ENCODE measurements at places on chromosomes 3 and 15. TPM values are rescaled to one million over a fixed set of nuclear protein-coding genes. Genes with fewer than 3 reads are reported as not detected.
A peak's percentile ranks its signal among the peaks of the same experiment; 100 is the strongest.

GRCh38 chr3:63972987-63973386 is 50.3 kb downstream of the PSMD6 start:
- DNase-seq = no peak

GRCh38 chr15:90268415-90268814 is 2.9 kb downstream of the NGRN start:
- DNase-seq = no peak

DNA sequence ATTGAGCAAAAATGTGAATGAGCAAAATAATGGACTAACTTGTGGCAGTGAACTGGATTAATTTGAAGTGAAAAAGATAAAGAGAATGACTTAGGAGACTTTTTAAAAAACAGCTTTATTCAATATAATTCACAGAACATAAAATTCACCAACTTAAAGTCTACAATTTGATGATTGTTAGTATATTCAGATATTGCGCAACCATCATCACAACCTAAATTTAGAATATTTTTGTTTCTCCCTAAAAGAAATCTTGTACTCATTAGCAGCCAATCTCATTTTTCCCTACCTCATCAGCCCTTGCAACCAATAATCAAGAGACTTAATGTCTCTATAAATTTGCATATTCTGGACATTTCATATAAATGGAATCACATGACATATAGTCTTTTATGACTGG is 496.5 kb downstream of the IGSF11 start:
- DNase-seq = no peak

- no peak for DNase-seq
Measured at GRCh38 chr15:96583671-96584070, 253.2 kb downstream of the NR2F2 start.

- no peak for DNase-seq
Measured at GRCh38 chr3:148727231-148727630, 29.5 kb downstream of the AGTR1 start.

DNA sequence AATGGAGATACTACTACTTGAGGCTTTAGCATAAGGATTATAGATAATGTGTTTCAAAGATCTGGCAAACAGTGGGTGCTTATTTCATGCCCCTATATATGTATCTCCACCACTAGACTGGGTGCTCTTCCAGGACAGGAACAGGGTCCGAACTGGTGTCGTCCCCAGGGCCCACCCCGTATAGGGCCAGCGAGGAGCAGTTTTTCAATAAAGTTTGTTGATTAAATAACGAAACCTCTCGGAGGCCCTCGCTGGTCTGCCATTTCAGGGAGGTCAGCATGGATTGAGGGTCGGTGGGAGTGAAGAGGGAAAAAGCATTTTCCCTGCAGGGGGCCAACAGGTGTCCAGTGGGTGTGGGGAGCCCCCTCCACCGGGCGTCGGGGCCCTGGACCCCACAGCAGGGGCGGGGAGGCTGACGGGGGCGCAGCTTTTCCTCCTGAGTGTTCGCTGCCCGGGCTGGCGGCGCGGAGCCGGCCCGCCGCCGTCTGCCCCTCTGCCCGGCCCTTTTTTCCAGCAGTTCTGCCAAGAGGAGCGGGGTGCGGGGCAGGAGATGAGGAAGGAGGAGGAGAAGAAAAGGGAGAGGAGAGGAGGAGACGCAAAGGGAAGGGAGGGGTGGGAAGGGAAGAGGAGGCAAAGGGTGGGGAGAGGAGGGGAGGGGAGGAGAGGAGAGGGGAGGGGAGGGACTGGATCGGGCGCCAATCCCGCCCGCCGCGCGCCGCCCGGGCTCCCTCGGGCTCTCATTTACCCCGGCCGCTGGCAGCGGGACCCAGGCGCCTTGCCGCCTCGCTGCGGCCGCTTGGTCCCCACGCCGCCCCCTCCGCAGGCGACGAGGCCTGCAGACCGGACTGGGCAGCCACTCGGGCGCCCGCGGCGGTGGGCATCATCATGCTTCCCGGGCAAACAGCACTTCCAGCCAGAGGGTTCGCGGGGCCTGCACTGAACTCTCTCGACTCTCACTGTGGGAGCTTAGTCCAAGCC is 66.3 kb downstream of the ISG20 start:
- DNase-seq = peak; percentile 34

- DNase-seq = no peak
Measured at GRCh38 chr3:147130461-147130860, 275.9 kb downstream of the ZIC4 start.

DNA sequence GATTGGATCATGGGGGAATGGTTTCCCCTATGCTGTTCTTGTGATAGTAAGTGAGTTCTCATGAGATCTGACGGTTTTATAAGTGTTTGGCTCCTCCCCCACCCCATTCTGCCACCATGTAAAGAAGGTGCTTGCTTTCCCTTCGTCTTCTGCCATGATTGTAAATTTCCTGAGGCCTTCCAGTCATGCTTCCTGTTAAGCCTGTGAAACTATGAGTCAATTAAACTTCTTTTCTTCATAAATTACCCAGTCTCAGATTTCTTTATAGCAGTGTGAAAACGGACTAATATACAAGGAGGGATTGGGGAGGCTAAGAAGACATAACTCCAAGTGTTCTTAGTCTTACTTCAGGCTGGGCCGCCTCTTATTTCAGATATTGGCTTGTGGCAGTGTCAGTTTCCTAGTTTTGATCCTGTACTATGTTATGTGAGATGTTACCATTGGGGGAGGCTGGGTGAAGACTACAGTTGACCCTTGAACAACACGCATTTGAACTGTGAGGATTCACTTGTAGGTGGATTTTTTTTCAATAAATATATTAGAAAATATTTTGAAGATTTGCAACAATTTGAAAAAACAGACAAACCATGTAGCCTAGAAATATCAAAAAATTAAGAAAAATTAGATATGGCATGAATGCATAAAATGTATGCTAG is 44.9 kb downstream of the NMD3 start:
- DNase-seq = no peak

DNA sequence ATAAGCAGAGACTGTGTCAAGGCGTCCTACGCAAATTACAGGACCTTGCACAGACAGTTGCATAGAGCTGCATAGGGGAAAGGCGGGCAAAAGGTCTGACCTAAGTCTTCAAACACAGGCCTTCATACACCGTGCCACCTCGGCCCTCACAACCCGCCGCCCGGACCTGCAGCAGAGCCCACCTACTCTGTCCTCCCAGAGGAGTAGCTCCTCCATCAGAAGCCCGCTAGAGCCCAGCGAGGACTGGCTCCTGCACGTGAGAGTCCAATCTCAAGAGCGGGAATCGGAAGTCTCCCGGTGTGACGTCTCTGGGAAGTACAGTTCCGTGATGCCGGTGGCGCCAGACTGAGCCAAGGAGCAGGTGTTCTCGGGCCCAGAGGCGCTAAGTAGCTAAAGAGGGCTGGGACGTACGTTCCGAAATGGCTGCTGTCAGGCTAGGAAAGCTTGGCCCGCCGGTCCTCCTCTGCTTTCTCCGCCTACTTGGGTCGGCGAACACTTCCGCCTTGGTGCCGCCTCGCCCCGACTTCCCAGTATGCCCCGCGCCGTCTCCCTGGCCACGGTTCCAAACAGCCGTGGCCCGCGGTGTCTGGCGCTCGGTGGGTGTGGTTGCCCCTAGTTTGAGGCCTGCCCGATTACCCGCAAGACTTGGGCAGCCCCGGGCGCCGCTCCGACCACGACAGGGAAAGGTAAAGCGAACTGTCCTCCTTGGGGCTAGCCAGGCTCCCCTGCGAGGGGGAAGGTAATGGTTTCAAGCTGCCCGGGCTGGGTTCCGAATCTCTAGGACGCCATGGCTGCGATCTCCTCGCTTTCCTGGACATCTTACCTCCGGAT is at the start of the genes ASTE1 and NEK11:
ASTE1 (minus strand) TSS at position 505 of the 831 bp plus-strand sequence. CDS start 1,519 bp downstream, outside the sequence.
NEK11 (plus strand) TSS at position 557 of the 831 bp plus-strand sequence. CDS start 2,832 bp downstream, outside the sequence.
- DNase-seq = peak; percentile 77

GRCh38 chr15:74062236-74062635 is 20.1 kb downstream of the GOLGA6A start:
- no peak for DNase-seq

GRCh38 chr3:37537914-37538691 is 323.6 kb upstream of the CTDSPL start:
- peak; percentile 28 for DNase-seq

DNA sequence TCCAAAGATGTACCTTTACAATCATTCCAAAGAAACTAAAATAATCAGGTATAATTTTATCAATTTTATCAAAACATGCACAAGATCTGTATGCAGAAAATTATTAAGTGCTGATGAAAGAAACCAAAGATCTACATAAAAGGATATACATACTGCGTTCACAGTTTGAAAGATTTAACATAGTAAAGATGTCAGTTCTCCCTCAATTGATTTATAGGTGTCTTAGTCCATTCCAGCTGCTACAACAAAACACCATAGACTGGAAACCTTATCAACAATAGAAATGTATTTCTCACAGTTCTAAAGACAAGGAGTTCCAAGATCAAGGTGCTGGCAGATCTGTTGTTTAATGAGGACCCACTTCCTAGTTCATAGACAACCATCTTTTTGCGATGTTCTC is 189.0 kb upstream of the CCDC54 start:
- DNase-seq = no peak

DNA sequence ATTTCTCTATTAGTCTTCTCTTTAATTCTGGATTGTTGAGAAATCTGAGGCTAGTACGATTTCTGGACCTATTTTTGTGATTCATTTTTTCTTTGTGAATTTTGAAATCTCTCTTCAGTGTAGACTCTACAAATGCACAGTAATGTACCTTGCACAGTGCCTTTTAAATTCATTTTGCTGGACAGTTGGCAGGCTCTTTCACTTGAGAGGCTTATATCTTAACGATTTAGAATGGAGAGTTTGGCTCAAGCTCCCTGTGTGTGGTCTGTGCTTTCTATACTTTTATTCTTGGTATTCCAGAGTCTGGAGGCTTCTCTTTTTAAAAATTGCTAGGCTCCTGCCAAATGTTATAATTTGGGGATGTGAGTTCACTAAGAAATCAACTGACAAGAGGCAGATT is 8.8 kb downstream of the CRYBG3 start:
- no peak for DNase-seq

- no peak for DNase-seq
Measured at GRCh38 chr3:154151969-154152368, 30.8 kb downstream of the ARHGEF26 start.

GRCh38 chr3:195546130-195546560 is 3.0 kb upstream of the PPP1R2 start:
- DNase-seq = no peak

GRCh38 chr3:164352991-164353390 is 725.3 kb downstream of the SI start:
- DNase-seq = no peak

DNA sequence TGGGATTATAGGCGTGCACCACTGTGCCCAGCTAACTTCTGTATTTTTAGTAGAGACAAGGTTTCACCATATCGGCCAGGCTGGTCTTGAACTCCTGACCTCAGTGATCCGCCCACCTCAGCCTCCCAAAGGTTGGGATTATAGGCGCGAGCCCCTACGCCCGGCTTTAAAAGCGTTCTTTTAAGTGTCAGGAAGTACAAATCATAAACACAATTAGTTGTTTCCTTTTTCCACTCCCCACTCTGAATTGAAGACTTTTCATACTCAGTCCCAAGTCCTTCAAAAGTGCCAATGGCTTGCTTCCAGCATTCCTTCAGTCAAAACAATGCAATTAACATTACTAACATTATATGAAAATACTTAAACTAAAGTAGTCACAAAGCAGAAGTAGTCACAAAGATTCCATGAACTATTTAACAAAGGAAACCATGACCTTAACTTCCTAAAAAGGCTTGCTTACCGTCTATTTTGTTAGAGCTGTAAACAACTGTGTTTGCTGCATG is 8.1 kb downstream of the WDR82 start:
- no peak for DNase-seq

DNA sequence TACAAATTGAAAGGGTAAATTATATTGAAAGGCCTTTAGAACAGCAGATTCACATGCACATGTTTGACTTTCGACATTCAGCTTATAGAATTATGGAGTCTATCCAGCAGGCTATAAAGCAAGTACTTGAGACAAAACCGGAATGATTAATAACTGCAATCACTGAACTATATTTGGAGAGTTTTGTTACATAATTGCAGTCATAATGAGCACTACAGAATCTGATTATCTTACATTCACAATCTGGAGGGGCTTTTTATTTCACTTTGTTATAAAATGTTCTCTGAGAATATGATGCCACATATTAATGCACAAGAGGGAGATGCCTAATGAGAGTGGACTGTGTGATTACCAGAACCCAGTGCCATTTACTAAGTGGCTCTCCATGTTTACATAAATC is 64.3 kb downstream of the NSUN3 start:
- DNase-seq = no peak

GRCh38 chr3:13332740-13333139 is 87.4 kb downstream of the NUP210 start:
- DNase-seq = no peak

- DNase-seq = no peak
Measured at GRCh38 chr15:25795712-25796111, 67.4 kb downstream of the ATP10A start.

DNA sequence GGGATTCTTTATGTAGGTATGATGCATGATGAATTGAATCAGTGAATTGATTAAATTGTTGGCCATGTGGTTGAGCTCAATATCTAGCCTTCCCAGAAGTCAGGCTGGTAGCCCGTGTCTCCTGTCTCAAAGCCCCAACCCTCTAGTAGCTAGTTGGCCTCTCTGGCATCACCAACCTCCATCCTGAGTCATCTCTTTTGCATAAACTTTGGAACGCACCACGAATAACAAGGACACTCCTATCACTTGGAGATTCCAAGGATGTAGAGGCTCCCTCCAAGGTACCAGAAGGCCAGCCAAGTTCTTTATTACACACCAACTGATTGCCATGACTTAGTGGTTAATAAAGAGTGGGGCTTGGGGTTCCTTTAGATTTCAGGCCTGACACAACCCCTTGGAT is 148.4 kb downstream of the APBA2 start:
- no peak for DNase-seq

DNA sequence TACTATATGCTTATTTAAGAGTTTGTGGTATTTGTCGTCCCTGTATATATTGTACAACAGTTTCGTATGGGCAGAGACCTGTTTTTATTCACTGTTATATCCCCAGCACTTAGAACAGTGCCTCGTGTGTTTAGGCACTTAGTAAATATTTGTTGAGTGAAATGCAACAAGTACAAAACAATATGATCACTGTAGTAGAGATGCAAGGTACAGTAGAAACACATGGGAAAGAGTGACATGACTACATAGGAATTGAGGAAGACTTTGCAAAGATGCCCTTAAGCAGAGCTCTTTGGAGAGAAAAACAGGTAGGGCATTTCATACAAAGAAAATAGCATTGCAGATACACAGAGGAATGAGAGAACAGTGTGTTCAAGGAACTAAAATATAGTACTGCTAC is 18.3 kb downstream of the RASA2 start:
- DNase-seq = no peak

GRCh38 chr15:101145362-101145761 is 106.5 kb downstream of the CHSY1 start:
- no peak for DNase-seq

The CHRFAM7A gene
- polyA plus RNA-seq = 0.56 TPM

The IL5RA gene
- polyA plus RNA-seq = 0.57 TPM

The GRM2 gene
- 0.56 TPM for polyA plus RNA-seq

The PIF1 gene
- polyA plus RNA-seq = 21.2 TPM

The TMEM158 gene
- 6.3 TPM for polyA plus RNA-seq

The HEMK1 gene
- polyA plus RNA-seq = 18.7 TPM

The CDHR4 gene
- not detected for polyA plus RNA-seq

The SCG5 gene
- 16.3 TPM for polyA plus RNA-seq

The SLC38A3 gene
- polyA plus RNA-seq = 7.5 TPM

The IQCH gene
- polyA plus RNA-seq = 7.7 TPM

The FGF7 gene
- polyA plus RNA-seq = 26.9 TPM

The THRB gene
- 26.2 TPM for polyA plus RNA-seq

The BDH1 gene
- 49.0 TPM for polyA plus RNA-seq

The COLQ gene
- 11.0 TPM for polyA plus RNA-seq

The FSIP1 gene
- polyA plus RNA-seq = 2.1 TPM

The CADM2 gene
- polyA plus RNA-seq = 0.83 TPM

The CRYBG3 gene
- 23.6 TPM for polyA plus RNA-seq
